Stimulated activated CD4-positive, alpha-beta T cell treated with anti-CD3 and anti-CD28 coated beads, Interleukin-15, amount 100 ng/mL, for 1 hour (primary cell): ENCODE measurements at places on chromosomes 6 and 20.

DNA sequence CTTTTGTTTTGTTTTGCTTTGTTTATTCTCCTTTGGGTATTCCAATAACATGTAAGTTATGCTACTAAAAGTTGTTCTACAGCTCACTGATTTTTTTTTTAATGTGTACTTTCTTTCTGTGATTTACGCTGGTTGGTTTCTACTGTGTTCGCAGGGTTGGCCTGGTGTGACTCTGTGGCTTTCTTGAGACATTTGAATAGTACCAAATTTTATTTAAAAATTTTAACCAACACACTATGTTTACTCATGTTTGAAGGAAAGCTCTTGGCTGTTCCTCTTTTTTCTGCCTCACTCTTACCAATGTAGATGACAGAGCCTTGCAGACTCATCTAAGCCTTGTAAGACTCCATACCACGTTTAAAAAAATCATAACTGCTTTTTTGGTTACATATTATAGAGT is 1784.9 kb upstream of the DEFB115 start:
- no peak for DNase-seq

DNA sequence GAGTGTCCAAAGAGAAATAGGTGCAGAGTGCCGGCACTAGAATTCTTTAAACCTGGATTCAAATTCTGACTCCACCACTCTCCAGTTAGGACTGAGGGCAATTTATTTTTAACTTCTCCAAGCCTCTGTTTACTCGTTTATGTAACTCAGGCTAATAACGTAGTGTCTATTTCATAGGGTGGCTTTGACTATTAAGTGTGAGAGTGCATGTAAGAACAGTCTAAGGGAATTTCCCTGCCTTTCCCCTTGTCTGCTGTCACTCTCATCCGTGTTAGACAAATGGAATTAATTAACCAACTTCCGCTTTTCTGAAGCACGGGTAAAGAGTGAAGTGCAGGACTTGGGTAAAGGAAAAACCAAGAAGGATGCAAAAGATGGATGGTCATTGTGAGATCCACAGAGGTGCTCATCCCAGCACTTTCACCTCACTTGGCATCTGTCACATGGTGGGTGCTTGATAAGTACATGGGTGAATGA is 4.1 kb upstream of the ZKSCAN8 start:
- DNase-seq = no peak

GRCh38 chr6:118473266-118473665 is 74.8 kb upstream of the PLN start:
- DNase-seq = no peak

DNA sequence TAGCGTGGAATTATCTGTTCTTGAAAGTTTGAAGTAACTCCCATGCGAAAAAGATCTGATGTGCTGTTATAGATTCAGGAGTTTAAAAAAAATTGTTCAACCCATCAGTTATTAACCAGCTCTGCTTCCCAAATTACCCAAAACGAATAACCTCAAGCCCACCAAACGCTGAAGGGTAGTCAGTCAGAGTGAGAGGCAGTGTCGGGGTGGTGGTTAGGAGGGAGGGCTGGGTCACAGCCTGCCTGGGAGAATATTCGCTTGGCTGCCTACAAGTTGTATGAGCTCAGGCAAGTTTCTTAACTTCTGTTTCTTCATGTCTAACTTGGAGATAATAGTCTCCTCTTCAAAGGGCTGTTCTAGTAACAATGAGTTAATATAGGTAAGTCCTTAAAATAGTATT is 114.6 kb downstream of the JPH2 start:
- no peak for DNase-seq

GRCh38 chr20:53636540-53637097 is 43.0 kb upstream of the ZNF217 start:
- no peak for DNase-seq

- DNase-seq = no peak
These were observed 117.1 kb upstream of the TAB2 start for GRCh38 chr6:149200282-149200945.

- DNase-seq = no peak
These were observed 86.1 kb downstream of the PREX1 start for GRCh38 chr20:48741669-48742068.

- DNase-seq = no peak
These were observed 11.4 kb downstream of the ZNF334 start for GRCh38 chr20:46501961-46502360.

DNA sequence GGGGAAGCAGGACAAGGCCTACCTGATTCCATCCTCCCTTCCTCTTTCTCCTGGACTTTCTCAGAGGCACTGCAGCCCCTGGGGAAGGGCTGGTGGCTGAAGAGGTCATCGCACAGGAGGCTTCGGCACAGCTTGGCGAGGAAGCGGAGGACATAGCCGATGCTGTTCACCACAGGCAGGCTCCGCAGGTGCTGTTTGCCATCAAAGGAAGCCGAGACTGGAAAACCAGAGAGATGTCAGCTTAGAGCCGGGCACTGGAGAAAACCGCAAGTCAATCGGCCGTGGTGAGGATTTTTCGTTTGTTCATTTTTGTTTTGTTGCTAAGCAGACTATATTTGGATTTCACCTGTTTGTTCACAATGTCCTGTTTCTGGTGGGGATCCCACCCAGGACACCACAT is 79.2 kb downstream of the SCML4 start:
- no peak for DNase-seq

DNA sequence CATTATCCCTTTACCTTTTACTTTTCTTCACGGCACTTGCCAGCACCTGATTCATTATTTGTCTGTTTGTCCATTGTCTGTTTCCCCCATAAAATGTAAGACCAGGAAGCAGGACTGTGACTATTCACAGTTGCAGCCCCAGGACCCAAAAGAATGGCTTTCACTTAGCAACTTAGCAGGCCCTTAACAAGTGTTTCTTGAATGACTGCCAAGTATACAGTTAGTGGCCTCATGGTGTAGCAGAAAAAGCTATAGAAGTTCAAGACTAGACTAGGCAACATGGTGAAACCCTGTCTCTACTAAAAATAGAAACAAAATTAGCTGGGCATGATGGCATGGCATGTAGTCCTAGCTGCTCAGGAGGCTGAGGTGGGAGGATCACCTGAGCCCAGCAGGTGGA is 4.3 kb downstream of the SLC26A8 start:
- DNase-seq = no peak

DNA sequence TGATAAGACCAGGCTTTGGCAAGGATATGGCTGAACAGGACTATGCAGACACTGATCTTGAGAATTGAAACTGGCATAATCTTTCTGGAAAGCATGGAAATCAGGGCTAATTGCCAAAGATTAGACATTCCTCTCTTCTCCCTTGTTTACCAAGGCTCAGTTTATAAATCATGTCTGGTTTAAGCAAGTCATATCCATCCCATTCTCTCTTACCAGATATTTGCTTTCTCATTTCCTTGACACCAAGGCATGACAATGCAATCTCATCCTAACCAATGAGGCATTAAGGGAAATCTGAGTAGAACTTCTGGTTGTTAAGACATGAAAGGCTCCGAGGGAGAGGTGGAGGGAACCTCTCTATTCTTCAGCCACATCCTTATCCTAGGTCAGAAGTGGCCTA is 110.3 kb upstream of the CEP85L start:
- DNase-seq = no peak

GRCh38 chr6:138546733-138547185 is 47.5 kb upstream of the NHSL1 start:
- DNase-seq = no peak

DNA sequence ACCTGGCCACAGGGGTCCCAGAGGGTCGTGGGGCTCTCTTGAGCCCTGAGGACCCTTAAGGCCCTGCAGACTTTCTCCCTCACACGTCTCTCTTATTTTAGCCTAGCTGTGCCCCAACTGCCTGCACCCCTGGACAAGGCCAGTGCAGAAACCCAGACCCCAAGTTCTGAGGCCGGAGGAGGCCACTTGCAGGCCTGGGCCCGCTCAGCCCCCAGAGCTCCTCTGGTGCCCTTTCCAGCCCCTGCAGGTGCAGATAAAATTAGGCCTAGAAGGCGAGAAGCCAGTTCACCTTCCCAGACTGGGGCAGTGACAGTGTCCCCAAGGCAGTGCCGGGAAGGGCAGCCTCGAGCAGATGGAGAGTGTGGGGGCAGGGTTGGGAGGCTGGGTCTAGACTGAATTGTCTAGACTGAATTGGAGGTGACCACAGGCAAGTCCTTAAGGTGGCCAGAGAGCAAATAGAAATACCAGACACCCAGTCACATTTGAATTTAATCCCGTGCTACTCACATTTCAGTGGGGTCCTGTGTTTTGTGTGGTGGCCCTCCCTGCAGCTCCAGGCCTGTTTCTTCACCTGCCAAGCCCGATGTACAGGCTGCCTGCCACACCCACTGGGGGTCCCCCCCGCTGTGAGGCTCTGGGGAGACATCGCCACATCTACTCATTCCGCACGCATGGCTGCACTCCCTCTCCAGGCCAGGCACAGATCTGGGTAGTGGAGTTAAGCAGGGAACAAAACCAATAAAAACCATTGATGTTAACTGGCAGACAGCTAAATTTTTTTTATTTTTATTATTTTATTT is 8.6 kb upstream of the IP6K3 start:
- DNase-seq = no peak

DNA sequence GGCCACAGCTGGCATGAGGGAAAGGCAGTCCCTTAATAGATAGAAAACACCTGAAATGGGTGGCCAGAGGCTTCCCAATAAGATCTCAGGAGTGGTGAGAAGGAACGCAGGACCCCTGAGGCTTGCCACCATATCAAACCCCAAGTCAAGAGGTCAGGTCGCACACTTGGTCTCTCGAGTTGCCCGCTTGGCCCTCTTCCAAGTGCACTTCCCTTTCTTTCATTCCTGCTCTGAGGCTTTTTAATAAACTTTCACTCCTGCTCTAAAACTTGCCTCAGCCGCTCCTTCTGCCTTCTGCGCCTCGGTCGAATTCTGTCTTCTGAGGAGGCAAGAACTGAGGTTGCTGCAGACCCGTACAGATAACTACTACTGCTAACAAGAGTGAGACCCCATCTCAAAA is 64.2 kb downstream of the SLC2A10 start:
- no peak for DNase-seq

DNA sequence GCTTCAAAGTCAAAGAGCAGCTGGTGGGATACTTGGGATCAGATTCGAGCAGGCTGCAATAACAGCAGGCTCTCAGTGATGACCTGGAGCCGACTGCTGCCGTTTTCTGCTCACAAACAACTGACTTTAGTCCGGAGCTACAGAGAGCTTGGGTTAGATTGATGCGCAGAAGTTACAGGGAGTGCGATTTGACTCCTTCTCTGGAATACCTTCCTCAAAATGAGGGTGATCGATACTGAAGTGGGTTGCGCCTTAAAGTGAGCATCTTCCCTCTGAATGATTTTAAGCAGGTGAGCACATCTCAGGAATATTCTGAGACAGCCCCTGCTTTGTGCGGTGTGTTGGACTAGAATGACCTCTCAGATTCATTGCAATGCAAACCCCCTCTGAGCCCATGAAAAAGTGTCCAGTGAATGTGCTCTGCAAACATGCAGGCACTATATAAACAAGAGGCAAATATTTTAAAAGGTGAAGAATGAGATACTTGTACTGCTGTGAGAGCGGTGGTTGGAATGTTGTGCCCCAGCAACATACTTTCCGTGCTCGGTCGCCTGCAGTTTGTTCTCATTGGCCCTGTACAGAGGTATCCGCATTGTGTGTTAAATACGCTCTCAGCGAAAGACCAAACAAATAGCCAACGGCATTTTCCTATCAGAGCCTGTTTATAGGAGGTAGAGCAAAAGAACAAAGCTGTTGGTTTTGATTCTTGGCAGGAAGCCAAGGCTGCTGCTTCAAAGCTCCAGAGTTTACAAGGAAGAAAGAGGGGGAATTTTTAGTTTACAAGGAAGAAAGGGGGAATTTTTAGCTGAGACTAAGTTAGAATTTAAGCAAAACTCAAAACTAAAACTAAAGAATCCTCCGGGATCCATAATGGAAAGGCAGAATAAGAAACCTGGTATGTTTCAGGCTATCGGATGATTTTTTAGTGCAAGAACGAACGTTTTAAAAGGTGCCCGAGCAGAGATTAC is 67.7 kb downstream of the PHACTR2 start:
- DNase-seq = no peak

- DNase-seq = no peak
These were observed 224.8 kb upstream of the MARCKS start for GRCh38 chr6:113632220-113632864.

DNA sequence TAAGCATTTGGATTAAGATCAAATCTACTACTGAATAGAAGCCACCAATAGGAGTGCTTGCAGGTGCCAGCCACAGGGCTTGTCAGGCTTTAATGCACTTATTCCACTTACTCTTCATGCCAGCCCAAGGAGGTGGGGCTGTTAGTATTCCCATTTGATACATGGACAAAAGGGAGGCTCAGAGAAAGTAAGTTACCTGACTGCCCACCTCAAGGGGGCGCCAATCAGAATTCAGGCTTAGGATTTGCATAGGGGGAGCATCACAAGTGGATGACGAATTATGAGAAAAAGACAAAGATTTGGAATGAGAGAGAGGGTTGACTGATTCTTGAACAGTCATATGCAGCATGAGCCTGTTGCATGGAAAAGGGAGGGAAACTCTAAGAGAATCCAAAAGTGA is 188.4 kb upstream of the TSHZ2 start:
- no peak for DNase-seq

GRCh38 chr6:22470454-22471131 is 98.8 kb upstream of the HDGFL1 start:
- DNase-seq = no peak

- DNase-seq = peak; percentile 78
These were observed 29.4 kb downstream of the HLA-F start for GRCh38 chr6:29752451-29753308.

DNA sequence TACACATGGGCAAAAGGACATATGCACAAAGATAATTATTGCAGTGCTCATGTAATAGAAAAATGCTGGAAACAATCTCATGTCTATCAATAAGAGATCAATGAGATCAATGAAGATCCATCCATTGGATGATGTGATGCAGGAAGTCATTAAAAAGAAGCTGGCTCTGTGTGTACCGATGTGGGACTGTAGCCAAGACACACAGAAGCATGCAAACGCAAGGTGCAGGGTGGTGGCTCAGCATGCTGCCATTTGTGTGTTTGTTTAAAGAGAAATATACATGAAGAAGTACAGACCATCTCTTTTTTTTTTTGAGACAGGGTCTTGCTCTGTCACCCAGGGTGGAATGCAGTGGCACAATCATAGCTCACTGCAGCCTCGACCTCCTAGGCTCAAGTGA is 33.1 kb upstream of the KCNB1 start:
- DNase-seq = no peak

DNA sequence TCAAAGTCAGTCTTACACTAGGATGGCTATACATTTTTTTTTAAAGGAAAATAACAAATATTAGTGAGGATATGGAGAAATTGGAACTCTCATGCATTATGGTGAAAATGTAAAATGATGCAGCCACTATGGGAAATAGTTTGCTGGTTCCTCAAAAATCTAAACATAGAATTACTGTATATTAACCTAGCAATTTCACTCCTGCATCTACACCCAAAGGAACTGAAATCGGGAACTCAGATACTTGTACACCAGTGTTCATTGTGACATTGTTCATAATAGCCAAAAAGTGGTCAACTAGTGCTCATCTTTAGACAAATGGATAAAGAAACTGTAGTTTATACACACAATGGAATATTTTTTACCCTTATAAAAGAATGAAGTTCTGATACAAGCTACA is 110.7 kb downstream of the UTRN start:
- DNase-seq = no peak
